ENCODE measurements at places on chromosomes 7 and 10. TPM values are rescaled to one million over a fixed set of nuclear protein-coding genes. Genes with fewer than 3 reads are reported as not detected.

The TSPAN15 gene
- 82.3 TPM for polyA plus RNA-seq

GRCh38 chr7:126185959-126186580, 1066.7 kb downstream of the GRM8 start:
- no peak for DNase-seq

The FAM24B gene
- 3.2 TPM for polyA plus RNA-seq

DNA sequence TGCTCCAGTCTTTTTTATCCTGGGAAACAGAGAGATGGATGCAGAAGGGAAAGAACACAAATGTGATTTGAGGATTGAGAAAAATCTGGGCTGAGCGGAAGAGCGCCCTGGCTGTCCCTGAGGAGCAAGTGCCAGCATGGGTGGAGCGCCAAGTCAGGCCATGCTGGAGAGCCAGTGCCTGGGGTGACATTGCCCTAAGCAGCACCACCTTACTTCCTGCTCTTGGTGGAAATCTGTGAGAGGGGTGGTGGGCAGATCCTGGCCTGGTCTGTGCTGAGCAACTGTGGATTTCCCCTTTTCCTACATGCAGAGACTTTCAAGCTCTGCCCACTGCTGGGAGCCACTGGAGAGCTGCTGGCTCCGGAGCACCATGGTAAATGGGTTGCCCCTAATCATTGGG, 36.9 kb downstream of the DDIT4 start:
- no peak for DNase-seq

GRCh38 chr10:110226926-110227641, 19.7 kb downstream of the MXI1 start:
- no peak for DNase-seq

DNA sequence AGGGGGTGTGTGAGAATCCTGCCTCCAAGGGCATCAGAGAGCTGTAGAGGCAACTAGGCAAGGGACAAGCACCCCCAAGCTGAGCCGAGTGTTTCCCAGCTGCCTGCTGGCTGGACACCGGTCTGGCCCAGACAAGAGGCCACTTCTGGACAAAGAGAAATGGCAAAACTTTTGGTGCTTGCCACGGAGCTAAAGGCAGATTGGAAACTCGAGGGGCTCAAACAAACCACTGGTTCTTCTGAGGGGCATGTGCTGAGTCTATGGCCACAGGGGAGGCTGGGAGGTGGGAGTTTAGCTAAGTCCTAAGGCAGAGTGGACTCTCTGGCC, 66.5 kb upstream of the INPP5A start:
- no peak for DNase-seq

DNA sequence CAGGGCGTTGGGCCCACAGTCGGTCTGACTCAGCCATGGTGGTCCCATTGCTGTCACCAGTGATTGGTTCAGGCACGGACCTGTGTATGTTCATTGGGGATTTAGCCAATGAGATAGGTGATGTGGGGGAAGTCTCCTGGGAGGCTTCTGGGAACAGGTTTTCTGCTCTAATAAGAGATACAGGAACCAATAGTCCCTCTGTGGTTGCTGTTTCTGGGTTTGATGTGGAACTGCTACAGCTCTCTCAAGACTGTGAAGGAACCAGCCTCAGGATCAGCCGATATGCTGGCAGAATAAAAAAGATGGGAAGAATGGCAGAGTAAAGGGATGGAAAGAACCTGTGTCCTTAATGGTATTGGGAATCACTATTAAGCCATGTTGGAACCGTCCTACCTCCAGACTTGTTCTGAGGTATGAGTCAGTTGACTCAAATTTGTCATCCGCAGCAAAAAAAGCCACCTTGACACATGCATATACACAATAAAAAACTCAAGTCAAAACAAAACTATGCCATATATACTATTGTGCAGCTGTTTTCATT, 70.6 kb downstream of the MCMBP start:
- no peak for DNase-seq

DNA sequence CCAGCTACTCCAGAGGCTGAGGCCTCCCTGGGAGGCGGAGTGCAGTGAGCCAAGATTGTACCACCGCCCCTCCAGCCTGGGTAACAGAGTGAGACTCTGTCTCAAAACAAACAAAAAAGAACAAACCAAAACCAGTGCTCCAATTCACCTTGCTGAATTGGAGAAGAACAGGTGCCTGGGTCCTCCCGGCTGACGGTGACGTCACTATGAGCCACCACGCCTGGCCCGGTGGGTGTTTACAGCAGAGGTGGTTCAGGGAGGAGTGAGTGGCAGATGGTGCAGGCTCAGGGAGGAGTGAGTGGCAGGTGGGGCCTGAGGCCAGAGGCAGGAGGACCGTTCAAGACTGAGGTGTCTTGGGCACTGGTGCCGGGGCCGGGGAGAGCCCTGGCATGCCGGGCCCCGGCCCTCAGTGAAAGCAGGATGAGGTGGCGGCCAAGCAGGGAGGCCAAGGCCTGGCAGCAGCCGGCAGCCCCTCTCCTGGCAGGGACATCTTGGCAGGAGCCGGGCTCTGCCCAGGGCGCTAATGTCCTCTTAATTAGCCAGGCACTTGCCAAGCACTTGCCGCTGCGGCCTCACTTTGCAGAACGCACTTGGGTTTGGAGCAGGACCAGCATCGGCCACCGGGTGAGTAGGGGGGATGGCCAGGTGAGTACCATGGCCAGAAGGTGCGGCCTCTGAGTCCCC, 162.8 kb upstream of the TNRC18 start:
- DNase-seq: no peak

DNA sequence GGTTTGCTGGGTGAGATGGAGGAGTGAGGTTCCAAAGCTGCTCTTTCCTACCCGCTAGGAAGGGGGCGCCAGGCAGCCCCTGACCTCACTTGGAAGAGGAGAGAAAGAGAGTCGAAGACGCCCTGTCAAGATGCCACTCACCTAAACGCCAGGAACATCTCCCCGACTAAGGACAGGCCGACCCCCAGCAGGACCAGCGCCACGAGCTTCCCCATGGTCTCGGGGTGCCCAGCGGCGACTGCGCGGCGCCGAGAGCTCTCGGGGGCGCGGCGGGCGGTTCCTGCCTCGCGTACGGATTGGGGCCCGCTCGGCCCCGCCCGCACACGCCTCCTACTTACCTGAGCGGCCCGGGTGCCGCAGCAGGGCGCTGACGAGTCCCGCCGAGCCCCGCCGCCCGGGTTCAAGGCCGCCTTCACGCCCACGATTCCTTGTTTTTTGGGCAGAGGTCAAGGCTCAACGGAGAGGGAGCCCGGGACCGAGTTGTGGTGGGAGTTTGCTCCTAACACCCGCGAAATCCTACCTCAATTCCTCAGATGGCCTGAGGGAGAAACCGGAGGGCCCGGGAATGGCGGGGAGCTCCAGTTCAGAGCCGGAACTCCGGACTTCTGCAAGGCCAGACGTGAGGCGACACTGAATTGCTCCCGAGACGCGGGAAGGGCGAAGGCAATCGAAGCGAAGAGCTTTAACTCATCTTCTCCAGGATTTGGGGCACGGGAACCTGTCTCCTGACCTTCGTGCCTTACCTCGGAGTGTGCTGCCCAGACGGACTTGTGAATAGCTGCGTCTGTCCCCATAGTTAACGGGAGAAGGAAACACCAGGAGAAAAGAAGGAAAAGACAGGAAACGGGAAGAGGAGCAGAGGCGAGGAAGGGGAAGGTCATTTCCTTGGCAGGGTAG, at the start of gene PON3:
PON3 (minus strand) TSS at position 240 of the 897 bp plus-strand sequence; CDS start at position 215, 25 bp downstream.
- DNase-seq: no peak

The PTPRN2 gene
- 7.2 TPM for polyA plus RNA-seq

The ENO4 gene
- polyA plus RNA-seq: 2.8 TPM

DNA sequence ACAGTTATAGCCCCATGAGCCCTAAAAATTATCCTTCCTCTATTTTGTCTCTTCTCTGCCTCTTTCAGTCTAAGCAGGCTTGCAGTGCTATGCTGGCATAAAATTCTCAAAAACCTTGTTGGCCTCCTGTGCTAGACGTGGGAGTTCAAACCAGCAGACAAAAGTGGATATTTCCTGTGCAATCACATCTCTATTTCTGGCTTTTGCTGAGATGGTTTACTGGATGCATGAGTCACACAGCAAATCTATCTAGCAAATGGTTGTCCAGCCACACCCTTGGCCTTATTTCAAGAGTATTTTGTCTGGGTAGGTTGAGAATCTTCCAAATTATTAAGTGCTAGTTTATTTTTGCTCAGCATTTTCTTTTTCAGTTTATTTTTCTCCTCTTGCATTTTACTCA, 370.8 kb downstream of the CDC14C start:
- DNase-seq: no peak

GRCh38 chr10:132396494-132397035, 435 bp upstream of the PWWP2B start:
- peak; percentile 69 for DNase-seq

DNA sequence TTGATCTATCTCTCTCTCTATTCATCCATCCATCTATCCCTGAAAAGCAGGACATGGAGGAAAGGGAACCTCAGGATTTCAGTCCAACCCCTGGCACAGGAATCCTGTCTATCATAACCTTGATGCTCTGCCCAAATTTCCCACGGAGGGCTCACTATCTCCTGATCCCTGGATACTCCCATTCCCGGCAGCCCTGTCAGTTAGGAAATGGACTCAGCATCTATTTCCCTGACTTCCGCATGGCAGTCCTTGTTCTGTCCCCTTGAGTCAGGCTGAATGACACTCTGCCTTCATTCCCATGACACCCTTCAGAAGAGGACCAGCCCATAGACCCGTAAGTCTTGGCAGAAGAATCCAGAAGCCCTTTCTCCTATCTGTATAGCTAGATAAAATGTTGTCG, 77.7 kb downstream of the VWA2 start:
- DNase-seq: no peak
